ENCODE measurements at places on chromosomes 3 and 15.

DNA sequence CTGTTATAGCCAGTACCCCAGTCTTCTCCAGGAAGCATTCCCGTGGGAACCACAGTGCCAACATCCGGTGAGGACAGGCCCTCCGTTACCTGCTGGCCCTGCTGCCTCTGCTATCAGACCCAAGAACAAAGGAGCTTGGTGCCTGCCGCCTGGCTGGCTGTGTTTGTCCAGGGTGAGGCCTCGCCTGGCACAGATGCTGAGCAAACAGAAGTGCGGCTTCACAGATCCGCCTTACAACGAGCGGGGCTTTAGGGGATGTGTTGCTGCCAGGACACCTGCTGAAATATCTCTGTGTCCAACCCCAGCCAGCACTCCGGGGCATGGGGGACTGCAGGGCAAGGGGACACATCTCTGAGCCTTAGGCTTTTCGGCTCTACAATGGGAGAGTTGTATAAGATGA, 2.2 kb upstream of the EPHB3 start:
- no peak for DNase-seq

GRCh38 chr15:47586653-47587224, 130.6 kb upstream of the SEMA6D start:
- DNase-seq = no peak

DNA sequence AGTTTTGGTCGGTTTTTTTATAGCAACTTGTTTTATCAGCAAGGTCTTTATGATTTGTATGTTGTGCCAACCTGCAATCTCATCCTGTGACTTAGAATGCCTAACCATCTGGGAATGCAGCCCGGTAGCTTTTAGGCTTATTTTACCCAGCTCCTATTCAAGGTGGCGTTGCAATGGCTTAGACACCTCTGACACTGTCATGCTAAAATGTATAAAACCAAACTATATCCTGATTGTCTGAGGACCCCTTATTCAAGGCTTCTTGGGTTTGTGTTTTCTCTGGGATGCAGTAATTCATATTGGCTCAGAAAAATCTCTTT, 209.0 kb upstream of the ALCAM start:
- DNase-seq = no peak

DNA sequence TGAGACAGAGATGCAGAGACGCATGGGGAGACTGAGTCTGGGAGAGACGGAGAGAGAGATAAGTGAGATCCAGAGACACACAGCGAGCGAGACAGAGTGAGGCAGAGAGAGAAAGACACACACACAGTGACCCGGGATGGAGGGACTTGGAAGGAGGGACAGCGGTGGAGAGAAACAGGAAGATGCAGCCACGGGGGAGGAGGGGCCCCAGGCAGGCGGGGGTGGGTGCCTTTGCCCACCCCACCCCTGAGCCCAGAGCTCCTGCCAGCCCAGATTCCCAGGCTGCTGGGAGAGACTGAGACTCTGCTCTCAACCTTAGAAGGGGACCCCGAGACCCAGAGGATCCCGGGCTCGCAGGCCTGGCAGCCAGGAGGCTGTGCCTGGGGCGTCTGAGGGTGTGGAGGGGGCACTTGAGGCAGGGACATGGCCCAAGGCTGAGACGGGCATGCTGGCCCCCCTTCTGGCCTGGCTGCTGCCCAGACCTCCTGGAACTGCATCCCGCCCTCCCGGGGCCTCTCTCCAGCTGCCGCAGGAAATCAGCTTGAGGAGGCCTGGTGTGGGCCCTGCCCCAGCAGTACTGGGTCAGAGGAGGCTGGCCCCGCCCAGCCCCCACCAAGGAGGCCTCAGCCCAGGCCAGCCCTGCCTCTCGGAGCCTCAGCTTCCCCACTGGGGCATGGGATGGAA, 18.1 kb downstream of the H1-8 start:
- DNase-seq = no peak

GRCh38 chr15:31442699-31443111, 116.1 kb downstream of the KLF13 start:
- DNase-seq = no peak
